ENCODE measurements at places on chromosomes 5 and 9.

GRCh38 chr9:113578279-113578865, 114.8 kb downstream of the RGS3 start:
- DNase-seq: no peak

DNA sequence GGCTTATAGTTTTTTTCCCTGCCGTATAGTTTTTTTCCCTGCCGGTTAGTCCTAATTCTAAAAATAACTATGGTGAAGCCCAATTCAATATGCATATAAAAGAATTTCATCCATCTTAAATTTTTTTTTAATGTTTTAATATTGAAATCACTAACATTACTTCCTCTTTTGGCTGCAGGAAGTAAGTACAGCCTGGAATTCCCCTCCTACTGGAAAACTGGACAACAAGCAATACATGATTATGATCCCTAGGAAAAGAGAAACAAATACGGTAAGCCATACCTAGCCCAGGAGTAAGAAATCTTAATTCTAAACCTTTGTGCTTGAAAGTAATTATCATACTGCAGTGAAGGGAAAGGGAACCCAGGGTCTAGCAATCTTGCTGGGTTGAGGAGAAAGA, 119.0 kb downstream of the NR3C1 start:
- no peak for DNase-seq

GRCh38 chr9:127358023-127358535, 38.9 kb upstream of the SLC2A8 start:
- DNase-seq: no peak

DNA sequence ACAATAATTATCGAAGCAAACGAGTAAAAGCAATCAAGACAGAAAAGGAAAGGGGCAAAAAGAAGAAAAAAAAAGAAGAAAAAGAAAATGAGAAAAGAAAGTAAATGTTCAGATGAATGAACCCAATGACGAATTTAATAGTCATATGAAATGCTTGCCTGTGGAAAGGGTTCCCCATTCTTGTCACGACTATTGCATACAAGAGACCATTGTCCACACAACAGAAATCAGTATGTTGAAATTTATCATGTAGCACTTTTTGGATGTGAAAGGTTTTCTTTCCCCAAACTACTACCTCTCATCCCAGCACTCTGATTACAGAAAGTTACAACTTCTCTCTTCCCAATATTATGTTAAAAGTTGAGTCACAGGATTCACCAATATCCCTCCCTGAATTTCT, 162.4 kb downstream of the ZDHHC21 start:
- DNase-seq: no peak

GRCh38 chr9:12856603-12857002, 81.8 kb downstream of the LURAP1L start:
- no peak for DNase-seq

GRCh38 chr5:124670722-124671184, 75.7 kb downstream of the ZNF608 start:
- no peak for DNase-seq

DNA sequence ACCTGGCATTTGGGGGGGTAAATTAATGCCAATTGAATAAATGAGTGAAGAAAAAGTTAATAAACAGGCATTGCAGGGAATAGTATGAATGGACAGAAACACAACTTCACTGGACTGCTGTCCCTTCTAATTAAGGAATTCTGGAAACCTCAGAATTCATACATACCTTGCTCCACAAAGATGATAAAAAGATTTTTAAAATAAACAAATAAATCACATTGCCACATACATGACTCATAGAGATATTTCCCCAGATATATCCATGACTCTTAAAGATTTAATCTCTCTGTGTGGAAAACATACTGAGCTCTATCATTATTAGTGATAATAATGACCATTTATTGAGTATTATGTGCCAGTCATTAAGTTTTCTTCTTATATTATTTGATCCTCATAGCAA, 469.0 kb upstream of the MEF2C start:
- no peak for DNase-seq

GRCh38 chr9:89619424-89620138, 14.8 kb downstream of the GADD45G start:
- DNase-seq: peak; percentile 19

DNA sequence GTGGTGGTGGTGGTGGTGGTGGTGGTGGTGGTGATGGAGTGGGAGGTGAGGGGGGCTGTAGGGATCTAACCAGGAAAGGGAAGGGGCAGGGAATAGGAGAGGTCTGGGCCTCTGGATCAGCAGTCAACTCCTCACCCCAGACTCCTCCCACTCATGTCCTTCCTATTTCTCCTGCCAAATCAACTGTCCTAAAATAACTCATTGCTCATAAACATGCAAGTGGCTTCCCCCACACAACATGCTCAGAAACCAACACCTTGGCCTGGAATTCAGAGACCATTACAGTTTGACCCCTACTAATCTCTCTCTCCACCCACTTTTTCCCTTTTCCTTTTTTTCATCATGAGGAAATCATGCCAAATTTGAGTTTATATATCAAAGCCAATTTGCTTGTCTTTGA, 8.4 kb upstream of the FSD1L start:
- no peak for DNase-seq

- DNase-seq: no peak
These were observed 14.8 kb upstream of the EXOC3 start for GRCh38 chr5:428219-428618.

GRCh38 chr5:27652505-27652904, 614.1 kb upstream of the CDH9 start:
- no peak for DNase-seq

GRCh38 chr5:72459089-72459661, 48.0 kb downstream of the ZNF366 start:
- peak; percentile 72 for DNase-seq

DNA sequence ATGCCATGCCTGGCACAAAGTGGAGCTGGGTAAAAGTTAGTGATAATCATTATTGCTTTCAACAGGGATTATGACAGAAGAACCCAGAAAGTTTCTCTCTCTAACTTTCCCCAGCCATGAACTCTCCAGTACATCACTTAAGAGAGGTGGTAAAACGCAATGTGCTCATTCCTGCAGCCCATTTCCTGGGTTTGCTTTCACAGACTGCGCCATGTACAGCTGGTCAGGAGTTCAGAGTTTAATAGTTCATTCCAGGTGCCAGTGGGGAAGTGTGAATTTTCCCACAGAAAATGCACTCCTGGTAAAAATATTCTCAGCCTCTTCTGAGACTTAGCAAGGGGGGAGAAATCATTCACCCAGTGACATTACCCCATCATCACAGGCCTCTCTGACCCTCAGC, 35.5 kb downstream of the ADAM19 start:
- no peak for DNase-seq

DNA sequence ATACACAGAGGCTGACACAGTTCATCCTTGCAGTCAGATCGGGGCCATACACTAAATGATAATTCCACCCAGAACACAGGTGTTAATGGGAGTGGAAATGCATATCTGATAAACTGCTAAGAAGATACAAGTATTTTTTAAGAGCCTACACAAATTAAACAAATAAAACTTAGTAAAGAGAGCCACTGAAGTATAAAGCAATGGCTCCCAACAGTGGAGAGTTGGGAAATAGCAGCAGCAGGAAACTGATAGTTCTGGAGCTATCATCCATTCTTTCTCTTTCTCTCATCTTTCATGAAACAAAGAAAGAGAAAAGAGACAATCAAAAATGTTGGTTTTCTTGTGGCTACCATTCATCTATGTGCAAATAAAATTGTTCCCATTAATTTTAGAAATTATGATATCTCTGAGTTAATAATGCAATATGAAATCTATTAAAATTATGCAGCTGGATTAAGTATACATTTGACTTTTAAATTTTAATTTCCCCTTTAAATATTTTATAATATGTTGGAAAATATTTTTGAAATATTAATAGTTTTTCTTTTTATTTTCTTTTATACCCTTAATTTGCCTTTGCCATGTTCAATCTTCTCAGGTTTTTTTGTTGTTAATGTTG, 120.8 kb downstream of the EMB start:
- no peak for DNase-seq

GRCh38 chr5:178356431-178356872, 123.8 kb upstream of the PHYKPL start:
- peak; percentile 4 for DNase-seq

DNA sequence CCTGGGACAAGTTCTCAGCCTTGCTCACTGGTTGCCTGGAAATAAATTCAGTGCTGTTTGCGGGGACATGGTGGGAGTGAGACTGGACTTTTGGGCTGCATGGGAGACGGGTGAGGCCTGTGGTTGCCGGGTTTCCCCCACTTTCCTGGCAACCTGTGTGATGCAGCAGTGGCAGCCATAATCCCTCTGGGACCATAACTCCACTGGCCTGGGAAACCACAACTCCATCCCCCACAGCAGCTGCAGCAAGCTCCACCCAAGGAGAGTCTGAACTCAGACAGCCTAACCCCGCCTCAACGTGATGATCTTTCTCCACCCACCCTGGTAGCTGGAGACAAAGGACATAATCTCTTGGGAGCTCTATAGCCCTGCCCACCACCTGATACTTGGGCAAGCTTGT, 349.9 kb downstream of the PIK3R1 start:
- no peak for DNase-seq

GRCh38 chr9:13614060-13614459, 334.6 kb upstream of the MPDZ start:
- no peak for DNase-seq

DNA sequence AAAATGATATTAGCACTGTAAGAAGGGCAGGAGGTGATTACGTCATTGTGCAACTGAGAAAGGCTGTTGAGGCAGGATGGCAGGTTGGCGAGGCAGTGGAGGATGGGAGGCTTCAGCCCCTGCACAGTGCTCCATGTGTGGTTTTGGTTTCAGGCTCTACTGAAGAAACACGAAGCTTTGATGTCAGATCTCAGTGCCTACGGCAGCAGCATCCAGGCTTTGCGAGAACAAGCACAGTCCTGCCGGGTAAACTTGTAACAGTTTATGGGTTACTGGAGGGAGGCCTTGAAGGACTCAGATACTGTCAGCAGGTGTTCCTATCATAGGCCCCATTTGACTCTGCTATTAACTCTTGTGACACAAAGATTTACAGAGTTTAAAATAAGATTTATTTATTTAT, 35.1 kb downstream of the SPTAN1 start:
- no peak for DNase-seq

DNA sequence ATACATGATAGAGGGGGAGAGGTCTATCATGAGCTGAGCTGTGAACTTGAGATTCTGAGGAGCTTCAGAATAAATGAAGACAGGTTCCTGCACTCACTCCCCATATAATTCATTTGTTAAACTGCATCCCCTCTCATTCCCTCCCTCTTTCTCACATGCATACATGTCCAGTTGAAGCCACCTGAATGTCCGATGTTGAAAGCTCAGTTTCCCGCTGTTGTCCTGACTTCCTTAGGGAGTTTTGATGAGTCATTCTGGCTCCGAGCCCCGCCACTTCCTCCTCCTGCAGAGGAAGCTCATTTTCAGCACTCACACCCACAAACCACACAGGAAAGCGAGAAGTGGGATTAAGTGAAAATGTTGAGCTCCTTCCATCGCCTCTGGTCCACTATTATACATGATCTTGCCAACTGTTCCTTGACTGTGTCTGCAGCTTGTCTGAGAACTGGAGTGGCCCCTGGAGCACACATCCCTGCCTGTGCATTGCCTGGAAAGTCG, 121.2 kb downstream of the CEMIP2 start:
- DNase-seq: peak; percentile 1

GRCh38 chr5:60026161-60026560, 132.6 kb upstream of the PDE4D start:
- no peak for DNase-seq

Data from DMS79 treated with DMSO at 0.1 percent for 48 hours (cell line).